ENCODE measurements at places on chromosomes 16 and 17.

- DNase-seq = no peak
These were observed 9.8 kb downstream of the MYO1C start for GRCh38 chr17:1482680-1483079.

DNA sequence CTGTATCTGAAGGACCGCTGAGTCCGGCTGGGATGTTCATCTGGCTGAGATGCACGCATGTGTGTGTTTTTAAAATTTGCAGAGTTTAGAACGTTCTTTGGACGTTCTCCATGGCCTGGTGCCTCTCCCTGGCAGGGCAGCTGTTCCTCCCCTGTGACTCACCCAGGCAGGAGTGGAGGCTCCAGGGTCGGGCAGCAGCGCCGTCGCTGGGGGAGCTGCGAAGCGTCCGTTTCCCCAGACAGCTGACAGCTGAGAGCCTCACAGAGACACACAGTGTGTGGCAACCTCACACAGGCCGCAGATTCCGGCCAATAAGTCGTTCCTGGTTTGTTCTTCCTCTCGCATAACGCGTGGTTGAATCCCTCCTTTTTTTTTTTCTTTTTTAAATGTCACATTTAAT is 80.6 kb downstream of the OR1D5 start:
- no peak for DNase-seq

- DNase-seq = no peak
These were observed 107.7 kb downstream of the SEC14L1 start for GRCh38 chr17:77248216-77249114.

DNA sequence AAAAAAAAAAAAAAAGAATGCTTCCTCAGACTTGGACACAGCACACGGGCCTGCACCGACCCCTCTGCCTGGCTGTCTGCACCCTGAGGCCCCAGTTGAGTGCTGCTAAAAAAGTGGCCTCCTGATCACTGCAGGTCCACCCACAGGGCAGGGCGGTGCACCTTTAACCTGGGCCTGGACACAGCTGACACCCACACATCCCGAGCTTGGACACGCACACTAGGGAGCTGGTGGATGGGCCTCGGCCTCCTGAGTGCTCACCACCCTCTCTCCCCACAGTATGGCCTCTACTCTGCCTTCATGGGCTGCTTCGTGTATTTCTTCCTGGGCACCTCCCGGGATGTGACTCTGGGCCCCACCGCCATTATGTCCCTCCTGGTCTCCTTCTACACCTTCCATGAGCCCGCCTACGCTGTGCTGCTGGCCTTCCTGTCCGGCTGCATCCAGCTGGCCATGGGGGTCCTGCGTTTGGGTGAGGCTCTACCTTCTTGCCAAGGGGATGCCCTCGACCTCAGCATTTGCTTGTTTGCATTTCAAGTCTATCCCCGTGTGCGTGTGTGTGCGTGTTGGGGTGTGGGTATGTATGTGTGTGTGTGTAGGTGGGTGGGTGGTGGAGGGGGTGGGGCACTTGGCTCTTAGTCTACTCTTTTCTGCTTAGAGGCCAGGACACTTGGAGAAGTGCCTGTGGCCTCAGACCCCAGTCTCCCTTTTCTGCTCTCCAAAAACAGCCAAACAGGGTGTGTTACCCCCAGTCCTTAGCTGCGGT is 2.3 kb downstream of the SLC26A11 start:
- DNase-seq = no peak

- no peak for DNase-seq
These were observed 184.8 kb downstream of the CCDC182 start for GRCh38 chr17:57560319-57560705.

DNA sequence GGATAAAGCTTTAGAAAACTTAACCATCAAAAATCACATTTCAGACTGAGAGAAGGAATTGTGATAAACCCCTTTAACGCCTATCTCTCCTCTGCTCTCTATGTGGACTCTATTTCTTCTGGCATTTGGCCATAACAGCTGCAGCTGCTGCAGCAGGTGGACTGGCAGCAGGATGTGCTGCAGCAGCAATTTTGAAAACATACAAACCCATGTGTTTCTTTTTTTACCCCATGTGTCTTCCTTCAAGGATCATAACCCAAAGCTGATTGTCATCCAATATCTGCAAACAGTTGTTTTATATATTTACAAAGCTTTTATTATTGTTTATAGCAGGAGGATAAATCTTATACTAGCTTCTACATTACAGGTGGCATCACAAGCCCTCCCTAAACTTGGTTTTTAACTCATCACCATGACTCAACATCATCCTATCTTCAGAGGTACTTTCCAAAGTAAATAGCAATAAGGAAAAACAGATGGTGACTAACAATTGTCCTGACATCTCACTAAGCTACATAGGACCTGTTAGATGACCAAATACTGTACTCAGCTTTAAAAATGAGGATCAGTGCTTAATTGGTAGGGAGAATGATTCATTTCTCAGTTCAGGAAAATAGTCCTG is 14.5 kb upstream of the KRTAP9-2 start:
- DNase-seq = no peak

GRCh38 chr17:17682737-17683680 is 1.8 kb downstream of the RAI1 start:
- DNase-seq = no peak

GRCh38 chr16:72110662-72111615 is 17.3 kb downstream of the DHX38 start:
- no peak for DNase-seq

- DNase-seq = no peak
These were observed 1.7 kb upstream of the DVL2 start for GRCh38 chr17:7235693-7236665.
